ENCODE measurements at places on chromosomes 12 and 14.
A peak's percentile ranks its signal among the peaks of the same experiment; 100 is the strongest.

DNA sequence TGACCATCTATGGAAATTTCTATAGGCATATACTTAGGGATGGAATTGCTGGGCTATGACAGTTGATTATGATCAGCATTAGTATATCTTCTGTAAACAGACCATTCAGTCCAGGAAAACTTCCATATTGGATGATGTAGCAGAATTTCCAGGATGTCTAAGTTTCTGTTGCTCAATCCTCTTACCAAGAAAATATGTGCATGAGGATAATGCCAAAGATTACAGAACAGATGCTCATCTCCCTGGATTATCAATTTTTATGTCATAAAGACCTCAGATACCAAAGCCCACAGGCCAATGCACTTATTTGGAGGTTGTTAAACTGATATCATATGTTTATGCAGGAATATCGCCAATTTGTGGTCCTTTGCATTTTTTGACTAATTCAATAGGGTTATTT, 354.4 kb upstream of the FLRT2 start:
- DNase-seq, result peak; percentile 85

DNA sequence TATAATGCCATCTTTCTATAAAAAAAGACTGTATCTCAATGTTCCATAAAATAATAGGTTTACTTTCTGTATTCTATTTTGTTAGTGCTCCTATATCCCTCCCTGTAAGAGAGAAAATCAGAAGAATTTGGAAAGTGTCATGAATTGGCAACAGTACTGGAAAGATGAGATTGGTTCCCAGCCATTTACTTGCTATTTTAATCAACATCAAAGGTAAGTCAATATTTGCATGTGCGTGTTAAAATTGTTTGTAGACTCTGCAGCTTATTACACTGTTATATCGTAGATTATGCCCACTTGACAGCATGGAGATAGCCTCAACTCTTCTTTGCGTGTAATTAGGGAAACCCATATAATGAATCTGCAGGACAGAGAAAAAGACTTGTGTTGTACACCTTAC, 34.0 kb downstream of the KCNMB4 start:
- DNase-seq, result no peak

- no peak for DNase-seq
These were observed 797 bp downstream of the SLC11A2 start for GRCh38 chr12:51025338-51025835.

GRCh38 chr12:122227341-122227740, 1.5 kb upstream of the DIABLO start:
- DNase-seq, result no peak

DNA sequence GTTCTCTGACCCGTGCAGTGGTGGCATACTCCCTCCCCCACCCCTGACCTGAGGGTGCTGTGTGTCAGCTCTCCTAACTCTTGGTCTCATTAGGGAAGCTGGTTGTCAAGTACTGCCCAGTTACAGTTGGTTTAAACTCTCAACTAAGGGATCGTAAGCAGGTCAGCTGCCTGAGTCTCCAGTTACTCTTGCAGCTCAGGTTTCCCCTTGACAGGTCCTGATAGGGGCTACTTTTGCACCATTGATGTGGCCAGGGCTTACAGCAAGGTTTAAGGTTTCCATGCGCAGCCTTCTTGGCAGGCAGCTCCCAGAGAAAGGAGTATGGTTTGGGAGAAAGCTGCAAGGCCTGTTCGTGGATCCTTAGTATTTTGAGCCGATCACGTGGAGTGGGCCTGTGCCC, 74.5 kb downstream of the ETV6 start:
- DNase-seq, result peak; percentile 27

GRCh38 chr14:65137648-65138307, 35.5 kb upstream of the MAX start:
- no peak for DNase-seq

DNA sequence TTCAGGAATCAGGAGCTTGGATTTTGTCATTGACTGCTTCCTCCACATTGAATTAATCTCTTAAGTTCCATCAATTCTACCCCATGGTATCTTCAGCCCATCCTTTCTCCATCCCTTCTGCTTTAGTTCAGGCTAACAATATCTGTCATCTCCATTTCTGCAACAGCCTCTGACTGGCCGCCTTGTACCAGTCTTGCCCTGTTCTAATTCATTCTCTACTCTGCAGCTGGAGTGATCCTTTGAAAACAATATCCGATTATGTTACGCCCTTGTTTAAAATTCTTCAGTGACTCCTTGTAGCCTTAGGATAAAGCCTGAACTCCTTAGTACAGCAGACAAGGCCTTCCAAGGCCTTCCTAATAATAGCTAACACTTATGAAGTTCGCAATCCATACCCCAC, 170.2 kb downstream of the ETV6 start:
- no peak for DNase-seq

DNA sequence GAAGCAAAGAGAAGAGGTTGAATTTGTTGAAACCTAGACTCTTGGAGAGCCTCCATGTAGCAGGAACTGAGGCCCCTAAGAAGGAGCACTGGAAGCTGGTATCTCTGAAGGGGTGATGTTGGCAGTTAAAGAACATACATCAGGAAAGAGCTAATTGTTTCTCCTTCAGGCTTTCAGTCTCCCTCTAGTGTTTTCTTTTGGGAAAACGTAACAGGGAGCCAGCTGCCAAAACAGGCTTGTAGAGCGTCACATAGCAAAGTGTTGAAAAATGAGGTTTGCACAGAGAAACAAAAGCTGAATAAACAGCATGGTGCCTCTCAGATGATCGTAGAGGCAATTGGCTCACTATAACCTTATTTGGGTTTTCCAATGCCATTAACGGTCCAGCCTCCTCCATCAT, 46.9 kb upstream of the CAND1 start:
- DNase-seq, result peak; percentile 4

DNA sequence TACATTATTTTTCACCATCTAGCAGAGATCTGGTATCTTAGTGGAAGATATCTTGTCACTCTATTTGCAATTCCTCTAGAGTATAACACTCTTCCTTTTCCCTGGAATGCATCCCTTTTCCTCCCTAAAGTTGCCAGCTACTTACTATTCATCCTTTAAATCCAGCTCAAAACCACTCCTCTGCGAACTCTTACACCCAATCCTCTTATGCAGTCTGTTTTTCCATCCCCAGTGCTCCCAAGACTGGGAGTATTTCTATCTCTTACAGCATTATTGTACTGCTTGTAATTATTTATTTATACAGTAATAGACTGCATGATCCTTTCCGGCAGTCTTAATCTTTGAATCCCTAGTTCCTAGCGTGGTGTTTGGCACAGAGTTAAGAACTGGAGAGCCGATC, 2.9 kb upstream of the SRGAP1 start:
- DNase-seq, result no peak

DNA sequence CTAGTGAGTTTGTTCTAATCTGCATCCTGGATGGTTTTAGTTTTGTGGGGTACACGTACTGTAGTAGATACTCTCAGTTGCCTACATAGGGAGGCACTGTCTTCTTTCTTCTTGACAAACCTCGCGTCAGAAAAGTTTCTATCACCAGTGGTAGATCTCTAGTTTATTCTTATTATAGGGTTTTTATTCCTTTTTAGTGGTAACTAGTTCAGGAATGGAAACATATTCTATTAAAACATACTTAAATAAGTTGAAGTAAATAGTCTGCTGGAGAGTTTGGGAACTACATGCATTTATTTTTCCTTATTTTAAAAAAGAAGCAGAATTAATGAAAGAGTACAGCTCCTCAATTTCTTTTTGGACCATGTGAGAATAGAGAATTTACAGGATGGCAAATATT, 33.6 kb upstream of the OR9K2 start:
- no peak for DNase-seq

GRCh38 chr14:67994531-67994930, 175.0 kb downstream of the RAD51B start:
- peak; percentile 33 for DNase-seq

DNA sequence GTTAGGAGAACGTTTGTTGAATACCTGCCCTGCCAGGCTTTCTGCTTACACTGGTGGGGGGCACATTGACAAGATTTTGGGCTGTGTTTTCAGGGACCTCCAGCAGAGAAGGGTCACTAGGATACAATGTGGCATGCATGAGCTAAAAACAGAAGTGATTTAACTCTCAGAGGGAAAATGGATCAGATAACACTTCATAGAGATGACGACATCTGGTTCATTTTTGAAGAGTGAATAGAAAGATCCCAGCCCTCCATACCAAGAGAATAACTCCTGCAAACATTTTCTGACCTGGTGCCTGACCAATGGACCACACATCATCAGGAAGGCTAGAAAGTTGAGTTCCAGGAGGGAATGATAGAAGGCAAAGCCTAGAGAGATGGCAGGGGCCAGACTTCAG, 33.7 kb downstream of the CKB start:
- peak; percentile 59 for DNase-seq

- no peak for DNase-seq
These were observed 4.3 kb downstream of the NFE2 start for GRCh38 chr12:54296393-54297099.

DNA sequence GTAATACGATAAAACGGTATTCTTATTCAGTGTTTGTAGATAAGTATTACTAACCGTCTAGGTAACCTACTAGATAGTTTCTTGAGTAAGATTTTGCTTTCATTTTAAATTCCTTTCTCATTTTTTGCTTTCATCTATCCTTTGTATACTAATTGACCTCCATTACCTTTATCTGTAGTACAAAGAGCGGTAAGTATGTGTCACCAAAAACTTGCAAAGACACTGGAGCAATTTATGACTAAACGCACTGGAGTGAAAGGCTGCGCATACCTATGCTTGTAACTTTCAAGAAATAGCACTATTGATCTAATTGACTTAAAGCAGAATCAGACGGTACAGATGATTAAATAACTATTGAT, 1.7 kb downstream of the ARHGAP5 start:
- no peak for DNase-seq

DNA sequence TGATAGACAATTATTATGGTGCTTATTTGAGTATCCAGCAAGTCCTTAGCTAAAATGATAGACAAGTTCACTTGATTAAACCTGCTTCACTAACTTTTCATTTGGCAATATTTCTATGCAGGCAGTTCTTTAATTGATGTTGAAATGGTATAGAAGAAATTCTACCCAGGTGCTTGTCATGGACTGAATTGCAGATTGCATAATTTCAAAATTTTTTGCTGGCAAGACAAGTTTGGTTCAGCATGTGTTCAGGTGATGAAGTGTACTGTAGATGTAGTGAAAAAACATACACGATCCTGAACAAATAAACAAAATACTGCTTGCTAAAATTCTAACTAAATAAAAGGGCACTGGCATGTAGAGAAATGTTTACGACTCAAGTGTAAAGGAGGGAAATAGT, 189.0 kb downstream of the FOXA1 start:
- no peak for DNase-seq

DNA sequence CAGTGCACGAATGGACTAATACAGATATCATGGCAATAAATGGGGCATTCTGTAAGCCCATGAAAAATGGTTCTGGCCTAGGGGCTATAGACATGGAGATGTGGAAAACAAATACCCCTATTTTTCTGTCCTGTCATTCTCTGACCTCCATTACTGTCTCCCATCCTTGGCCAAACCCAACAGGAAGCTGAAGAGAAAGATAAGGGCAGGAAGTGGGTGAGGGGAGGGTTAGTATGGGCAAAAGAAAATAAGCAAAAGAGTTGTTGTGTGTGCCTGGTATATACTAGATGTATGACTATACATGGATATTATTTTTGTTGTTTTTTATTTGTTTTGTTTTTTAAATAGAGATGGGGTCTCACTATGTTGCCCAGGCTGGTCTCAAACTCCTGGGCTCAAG, 339.3 kb downstream of the PCNX1 start:
- DNase-seq, result no peak

DNA sequence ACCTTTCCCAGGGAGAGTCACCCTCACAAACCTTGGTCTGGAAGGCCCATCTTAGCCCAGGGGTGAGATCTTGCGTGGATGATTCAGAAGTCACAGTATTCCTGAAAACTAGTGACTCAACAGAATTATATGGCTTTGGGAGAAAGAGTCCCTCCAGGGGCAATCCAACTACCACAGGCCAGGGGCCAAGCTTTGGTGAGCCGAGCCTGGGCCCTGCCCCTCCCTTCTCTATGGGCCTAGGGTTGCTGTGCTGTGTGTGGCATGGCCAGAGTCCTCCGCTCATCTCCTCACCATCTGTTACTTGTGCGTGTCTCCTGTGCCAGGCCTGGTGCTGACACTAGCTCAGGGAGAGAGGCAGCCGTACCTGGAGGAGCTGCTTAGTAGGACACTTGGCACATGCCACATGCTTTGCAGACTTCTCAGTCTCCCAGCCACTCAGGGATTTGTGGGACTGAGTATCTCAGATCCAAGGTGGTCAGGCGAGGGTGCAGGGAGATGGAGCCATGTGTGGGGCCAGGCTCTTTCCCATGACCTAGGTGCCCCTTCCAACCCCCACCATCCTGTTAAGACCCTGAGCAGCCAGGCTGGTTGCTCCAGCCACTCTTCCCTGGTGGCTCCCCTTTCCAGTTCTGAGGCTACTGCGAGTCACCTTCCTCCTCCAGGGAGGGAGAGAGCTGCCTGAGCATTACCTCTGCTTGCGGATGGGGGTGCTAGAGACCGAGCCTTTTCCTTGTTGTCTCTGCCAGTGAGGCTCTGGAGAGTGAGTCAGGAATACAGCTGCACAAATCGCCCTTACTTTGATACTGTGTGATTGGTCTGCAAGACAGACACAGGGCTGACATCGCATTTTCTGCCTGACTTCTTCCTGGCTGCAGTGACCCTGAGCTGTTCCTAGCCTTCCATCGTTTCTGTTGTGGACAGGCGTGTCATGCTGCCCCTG, 94.1 kb downstream of the SLC25A47 start:
- DNase-seq, result peak; percentile 88

GRCh38 chr14:29442696-29443095, 485.0 kb downstream of the PRKD1 start:
- peak; percentile 50 for DNase-seq

DNA sequence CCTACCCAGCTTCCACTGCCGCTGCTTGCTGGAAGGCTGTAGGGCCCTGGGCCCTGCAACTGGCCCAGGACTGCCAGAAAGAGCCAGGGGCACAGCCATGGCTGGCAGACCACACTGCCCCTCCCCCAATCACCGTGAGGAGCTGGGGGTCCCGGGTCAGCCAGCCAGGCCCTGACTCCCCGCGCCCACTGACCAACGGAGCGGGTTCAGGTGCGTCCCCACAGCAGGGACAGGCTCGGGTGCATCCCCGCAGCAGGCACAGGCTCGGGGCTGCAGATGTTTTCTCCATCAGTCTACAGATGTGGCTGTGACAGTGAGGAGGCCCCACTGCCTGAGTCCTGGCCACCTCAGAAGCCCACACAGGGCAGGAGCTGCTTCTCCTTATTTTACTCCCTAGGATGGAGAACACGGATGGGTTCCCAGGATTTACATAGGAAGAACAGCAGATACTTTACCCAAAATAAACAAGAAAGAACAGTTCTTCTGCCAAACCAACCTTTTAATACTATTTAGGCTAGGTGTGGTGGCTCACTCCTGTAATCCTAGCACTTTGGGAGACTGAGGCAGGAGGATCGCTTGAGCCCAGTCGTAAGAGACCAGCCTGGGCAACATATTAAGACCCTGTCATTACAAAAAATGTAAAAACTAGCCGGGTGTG, 61.1 kb downstream of the TESC start:
- DNase-seq, result no peak

DNA sequence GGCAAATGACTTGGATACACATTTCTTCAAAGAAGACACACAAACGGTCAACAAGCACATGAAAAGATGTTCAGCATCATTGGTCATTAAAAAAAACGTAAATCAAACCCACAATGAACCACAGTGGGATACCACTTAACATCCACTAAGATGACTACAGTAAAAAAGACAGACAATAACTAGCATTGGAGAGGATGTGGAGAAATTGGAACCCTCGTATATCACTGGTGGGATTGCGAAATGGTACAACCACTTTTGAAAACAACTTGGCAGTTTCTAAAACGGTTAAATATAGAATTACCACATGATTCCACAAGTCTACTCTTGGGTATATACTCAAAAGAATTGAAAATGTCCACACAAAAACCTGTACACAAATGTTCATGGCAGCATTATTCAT, 25.2 kb upstream of the PPFIBP1 start:
- DNase-seq, result peak; percentile 27

Measured in fibroblast of skin of abdomen (primary cell).